CD4-positive, alpha-beta T cell treated with Interleukin-1 beta for 1 hour (primary cell): ENCODE measurements at places on chromosomes 4 and X.
A peak's percentile ranks its signal among the peaks of the same experiment; 100 is the strongest.

DNA sequence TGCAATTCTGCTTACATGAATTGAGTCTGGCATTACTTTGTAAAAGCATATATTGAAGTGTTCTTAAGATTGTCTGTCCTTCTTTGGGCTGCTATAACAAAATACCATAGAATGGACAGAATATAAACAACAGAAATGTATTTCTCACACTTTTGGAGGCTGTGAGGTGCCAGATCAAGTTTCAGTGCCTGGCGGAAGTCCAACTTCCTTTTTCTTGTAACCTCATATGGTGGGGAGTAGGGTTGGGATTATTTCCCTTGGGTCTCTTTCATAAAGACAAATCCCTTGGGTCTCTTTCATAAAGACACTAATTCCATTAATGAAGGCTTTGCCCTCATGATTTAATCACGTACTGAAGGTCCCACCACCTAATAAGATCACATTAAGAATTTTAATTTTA lies 199.3 kb upstream of the GRID2 start:
- DNase-seq: no peak

GRCh38 chr4:2871466-2871865 lies 27.8 kb downstream of the ADD1 start:
- DNase-seq: no peak

GRCh38 chr4:3521621-3522325 lies 10.4 kb downstream of the LRPAP1 start:
- no peak for DNase-seq

GRCh38 chr4:70632028-70632427 lies 3.5 kb downstream of the ENAM start:
- no peak for DNase-seq

DNA sequence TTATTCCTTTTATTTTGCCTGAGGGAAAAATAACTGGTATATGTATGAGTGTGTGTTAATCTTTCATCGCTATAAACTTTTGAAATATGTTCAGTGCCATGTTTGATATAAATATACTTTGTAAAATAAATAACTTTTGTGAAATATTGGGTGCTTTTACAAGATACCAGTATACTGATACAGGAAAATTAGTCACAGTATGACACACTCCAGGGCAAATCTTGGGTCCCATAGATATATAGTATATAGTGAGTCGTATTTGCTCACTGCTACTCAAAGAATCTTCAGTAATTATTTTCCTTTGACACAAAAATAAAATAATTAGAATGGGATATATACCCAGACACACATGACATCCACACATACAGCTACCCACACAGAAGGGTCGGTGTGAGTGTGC lies 472.3 kb downstream of the GRID2 start:
- DNase-seq: no peak

- no peak for DNase-seq
These were observed 70.6 kb downstream of the PKD2 start for GRCh38 chr4:88077911-88078524.

GRCh38 chr4:113708250-113708649 lies 53.3 kb downstream of the CAMK2D start:
- no peak for DNase-seq

DNA sequence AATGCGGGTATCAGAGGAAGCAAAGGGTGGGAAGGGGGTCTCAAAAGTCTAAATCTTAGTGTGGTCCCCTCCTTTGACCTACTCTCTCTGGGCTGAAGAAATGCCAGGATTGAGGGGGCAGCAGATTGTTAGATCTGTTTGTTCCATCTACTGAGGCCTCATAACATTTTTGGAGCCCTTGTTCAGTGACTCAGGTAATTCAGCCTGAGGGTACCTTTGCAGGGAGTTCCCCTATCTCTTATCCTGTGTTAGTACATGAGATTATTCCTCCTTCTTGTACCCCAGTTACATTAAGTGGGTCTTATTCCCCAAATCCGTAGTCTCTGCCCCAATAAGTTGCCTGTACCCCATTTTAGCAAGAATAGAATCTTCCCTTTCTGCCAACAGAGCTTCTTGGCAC lies 79.0 kb downstream of the RTL9 start:
- no peak for DNase-seq

DNA sequence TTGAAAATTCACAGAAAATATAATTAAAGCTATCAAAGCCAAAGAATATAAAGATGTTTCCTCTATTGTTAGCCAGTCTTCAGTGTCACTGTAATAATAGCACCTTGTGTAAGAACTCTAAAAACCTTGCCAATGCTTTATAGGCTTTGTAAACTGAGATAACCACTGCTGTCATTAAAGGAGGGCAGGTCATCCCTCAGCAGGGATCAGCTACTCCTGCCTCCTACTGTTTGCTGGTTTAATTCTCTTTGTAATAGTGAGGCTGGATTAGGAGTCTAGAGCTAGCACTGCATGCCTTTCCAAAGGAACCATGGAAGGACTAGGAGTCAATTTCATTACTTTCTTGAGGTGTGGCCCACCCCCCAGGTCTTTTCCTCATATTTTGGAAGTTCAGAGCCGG lies 46.2 kb downstream of the FHIP1A start:
- DNase-seq: no peak

DNA sequence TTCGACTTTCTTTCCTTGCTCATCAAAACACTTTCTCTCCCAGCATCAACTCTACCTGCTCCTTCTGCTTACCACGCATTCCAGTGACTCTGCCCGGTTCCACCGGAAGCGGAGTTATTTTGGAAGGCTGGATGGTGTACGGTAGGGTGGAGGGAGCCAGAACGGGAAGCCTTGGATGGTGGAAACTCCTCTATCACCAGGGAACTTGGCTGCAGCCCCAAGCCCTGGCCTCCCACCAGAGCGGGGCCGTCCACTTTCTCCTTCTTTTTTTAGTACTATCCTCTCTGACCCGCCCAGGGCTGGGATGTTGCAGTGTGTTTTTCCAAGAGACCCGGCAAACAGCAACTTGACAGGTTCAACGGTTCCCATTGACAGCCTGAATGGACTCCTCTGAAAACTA lies 27.6 kb downstream of the ADGRG2 start:
- no peak for DNase-seq

DNA sequence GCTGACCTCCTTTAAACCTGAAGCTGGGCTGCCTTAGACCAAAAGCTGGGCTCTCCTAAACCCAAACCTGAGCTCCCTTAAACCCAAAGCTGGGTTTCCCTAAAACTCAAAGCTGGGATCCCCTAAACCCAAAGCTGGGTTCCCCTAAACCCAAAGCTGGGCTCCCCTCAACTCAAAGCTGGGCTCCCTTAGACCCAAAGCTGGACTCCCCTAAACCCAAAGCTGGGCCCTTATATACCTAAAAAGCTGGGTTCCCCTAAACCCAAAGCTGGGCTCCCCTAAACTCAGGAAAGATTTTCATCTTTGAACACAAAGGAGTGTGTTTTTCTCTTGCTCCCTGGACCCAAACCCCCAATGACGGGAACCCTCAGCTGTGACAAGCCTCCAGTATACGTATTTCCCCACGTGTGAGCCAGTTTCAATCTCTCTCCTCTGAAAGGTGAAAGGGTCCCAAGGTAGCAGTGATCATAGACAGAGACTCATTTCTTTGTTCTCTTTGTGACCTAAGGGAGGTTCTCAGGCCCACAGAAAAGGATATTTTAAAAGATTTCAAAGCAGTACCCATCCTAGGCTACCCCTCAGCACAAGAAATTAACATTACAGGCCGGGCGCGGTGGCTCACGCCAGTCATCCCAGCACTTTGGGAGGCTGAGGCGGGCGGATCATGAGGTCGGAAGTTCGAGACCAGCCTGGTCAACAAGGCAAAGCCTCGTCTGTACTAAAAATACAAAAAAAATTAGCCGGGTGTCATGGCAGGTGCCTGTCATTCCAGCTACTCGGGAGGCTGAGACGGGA lies 31.3 kb upstream of the ASMTL start:
- no peak for DNase-seq

GRCh38 chr4:85745939-85746338 lies 271.0 kb downstream of the ARHGAP24 start:
- no peak for DNase-seq

- DNase-seq: no peak
These were observed 29.2 kb downstream of the PPM1K start for GRCh38 chr4:88255111-88255510.

- no peak for DNase-seq
These were observed 128.3 kb upstream of the EPHA5 start for GRCh38 chr4:65798498-65799127.

DNA sequence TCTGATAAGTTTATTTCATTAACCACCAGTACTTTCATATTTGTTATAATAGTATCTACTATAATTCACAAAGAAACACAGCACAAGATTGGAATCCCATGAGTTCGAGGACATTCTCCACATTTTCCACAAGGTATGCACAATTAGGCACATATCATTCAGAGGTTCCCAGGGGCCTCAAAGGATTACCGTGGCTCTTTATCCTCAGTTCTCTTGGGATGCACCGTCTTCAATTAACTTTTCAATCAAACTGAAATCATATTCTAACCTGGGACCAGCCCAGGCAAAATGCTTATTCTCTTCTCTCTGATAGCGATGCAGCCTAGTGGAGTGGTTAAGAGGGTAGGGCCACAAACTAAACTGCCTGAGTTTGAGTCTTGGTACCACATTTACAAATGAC lies 242.6 kb upstream of the RASGEF1B start:
- DNase-seq: no peak

- no peak for DNase-seq
These were observed 22.1 kb downstream of the PPP1R2C start for GRCh38 chrX:42755815-42756214.

DNA sequence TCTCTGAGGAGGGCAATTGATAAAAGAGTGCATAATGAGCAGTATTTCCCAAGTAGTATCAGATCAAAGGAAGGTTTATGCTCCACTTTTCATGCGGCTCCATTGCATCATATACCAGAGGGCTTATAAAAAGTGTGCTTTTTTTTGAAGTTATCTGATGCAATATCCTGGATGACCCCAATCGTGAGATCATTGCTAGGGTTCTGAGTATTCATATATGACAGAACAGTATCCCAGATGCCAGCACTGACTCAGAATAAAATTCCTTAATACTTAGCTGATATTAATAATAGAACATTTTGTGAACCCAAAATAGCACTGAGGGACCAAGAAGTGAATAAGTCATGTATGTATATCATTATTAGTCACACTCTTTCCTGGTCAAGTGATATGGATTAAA lies 945.5 kb upstream of the AGA start:
- DNase-seq: no peak

- DNase-seq: no peak
These were observed 1.5 kb upstream of the MSMO1 start for GRCh38 chr4:165325732-165326512.

GRCh38 chr4:110840221-110840654 lies 217.4 kb upstream of the PITX2 start:
- DNase-seq: no peak

DNA sequence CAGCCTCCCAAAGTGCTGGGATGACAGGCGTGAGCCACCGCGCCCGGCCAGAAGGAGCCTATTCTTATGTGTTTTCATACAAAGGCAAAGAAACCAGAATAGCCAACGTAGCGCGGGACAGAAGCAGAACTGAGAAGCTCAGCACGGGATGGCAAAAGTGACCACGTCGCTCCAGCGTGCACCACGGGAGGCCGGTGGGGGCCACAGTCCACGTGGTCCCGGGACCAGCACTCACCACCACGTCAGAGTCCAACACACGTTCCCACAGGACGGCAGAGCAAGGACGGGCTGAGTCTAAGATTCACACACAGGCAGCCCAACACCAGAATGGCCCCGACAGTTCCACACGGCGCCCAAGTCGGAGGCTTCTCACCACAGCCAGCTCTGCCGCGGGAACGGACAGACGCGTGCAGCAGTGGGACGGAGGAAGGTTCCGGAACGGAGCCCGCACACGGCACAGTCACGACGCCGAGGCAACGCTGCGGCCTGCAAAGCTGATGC lies 18.8 kb upstream of the GTPBP6 start:
- no peak for DNase-seq

- DNase-seq: no peak
These were observed 648.3 kb downstream of the GABRG1 start for GRCh38 chr4:45475548-45475947.

GRCh38 chr4:39043861-39044363 lies 11.7 kb upstream of the TMEM156 start:
- peak; percentile 34 for DNase-seq

- peak; percentile 41 for DNase-seq
These were observed 2.7 kb upstream of the BMX start for GRCh38 chrX:15497865-15498264.

GRCh38 chr4:94342694-94343093 lies at the start of gene HPGDS:
Gene HPGDS, minus strand, starts transcription at chr4:94342836. Its CDS starts 8,207 bp downstream, at chr4:94334629.
- no peak for DNase-seq

DNA sequence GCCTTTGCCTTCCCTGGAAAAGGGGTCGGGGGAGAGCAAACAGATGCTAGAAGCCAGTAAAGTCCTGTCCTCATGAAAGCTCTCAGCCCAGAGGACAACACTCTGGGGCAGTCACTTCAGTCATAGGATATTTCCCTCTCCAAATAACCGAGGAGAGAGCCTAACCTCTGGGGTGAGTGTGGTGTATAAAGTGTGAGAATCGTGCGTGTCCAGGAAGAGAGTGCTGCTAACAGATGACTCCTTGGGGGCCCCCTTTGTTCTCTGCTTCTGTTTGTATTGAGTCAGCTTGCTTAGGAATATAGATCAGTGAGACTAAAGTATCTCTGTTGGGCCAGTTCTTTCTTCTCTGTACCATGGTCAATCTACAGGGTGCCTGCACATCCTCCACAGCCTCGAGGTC lies 247.2 kb downstream of the PALLD start:
- no peak for DNase-seq

DNA sequence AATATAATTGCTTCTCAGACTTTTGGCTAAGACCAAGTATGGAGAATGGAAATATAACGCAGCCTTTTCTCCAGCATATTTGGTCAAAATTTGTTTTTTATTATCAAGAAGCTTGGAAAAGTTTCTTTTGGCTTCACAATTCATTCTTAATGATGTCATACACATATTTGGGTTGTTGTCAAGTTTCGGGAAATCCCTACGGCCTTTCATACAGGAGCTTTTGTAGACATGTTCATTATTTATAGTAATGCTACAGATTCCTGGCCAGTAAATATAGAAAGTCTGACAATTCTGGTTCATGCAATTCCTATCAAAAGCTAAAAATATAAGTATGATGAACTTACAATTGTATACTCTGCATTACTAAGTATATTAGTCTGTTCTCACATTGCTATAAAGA lies 112.9 kb downstream of the IRF2 start:
- no peak for DNase-seq

DNA sequence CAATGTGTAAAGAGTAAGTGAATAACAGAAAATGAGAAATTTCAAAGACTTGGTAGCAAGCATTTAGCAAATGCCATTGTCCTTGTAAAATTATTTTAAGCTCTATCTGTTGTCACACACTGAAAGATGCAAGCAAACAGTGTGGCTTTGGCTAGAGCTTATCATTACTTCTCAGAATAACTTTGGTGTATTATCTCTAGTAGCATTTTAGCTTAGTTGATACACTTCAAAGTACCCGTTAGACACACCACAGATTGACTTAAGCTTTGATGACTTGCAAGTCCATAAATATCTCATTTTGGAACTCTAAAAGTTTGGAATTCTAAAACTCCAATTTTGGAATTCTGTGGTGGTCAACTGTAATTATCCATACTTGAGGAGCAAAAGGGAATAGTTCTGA lies 98.6 kb downstream of the PDLIM5 start:
- DNase-seq: no peak
